Stimulated activated CD4-positive, alpha-beta T cell treated with anti-CD3 and anti-CD28 coated beads, Interleukin-2, amount 100 ng/mL, for 4 hours (primary cell): ENCODE measurements at places on chromosomes 2 and 18.

DNA sequence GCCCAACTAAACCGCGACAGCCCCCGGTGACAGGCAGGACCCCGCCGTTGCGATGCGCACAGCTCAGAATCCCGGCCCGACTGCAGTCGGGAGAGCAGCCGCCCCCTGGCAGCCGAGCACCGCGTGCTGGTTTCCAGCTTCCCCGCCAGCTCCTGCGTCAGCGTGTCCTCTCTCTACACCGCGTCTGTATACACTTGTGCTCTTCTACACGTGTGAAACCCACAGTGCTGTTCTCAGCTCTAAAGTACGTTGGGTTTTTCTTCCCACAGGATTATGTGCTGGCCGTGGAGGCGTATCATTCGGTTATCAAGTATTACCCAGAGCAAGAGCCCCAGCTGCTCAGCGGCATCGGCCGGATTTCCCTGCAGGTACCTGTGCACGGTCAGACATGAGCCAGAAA, 54.0 kb downstream of the ADI1 start:
- DNase-seq: no peak

DNA sequence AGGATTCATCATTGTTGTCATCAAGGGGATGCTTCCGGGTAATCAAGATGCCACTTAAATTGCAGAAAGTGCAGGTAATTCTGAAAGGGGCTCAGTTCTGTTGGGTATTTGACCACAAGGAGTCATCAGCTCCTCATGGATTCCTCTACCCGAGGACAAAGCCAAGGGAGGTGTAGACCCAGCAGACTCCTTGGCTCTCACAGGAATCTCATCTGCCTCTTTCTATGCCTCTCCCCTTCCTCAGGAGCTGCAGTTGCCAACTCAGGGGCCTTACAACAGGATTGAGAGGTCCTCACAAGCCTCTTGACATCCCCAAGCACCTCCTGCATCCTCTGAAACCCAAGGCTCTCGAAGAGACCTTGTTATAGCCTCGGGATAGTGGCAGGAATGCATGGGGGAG, 44.0 kb downstream of the ITGB6 start:
- DNase-seq: no peak

GRCh38 chr2:182191061-182191460, 205.4 kb downstream of the PPP1R1C start:
- DNase-seq: no peak

DNA sequence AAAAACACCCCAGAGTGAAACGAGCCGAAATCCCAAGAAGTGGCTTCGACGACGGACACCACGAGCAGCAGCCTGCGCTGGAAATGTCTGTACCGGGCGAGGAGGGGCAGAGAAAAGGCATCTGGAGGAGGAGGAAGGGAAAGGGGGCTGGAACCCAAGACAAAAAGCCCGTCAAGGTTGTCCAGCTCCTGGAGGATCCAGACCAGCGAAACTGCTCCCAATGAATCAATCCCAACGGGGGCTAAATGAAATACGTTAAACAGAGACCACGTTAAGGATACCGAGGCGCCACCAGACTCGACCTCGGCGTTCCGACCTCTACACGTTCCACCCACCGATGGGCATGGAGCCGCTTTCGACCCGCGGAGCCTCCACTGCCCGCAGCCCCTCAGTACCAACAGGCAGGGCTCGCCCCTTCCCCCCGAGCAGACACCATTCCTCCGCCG, 400 bp downstream of the CCDC88A start:
- DNase-seq: no peak

DNA sequence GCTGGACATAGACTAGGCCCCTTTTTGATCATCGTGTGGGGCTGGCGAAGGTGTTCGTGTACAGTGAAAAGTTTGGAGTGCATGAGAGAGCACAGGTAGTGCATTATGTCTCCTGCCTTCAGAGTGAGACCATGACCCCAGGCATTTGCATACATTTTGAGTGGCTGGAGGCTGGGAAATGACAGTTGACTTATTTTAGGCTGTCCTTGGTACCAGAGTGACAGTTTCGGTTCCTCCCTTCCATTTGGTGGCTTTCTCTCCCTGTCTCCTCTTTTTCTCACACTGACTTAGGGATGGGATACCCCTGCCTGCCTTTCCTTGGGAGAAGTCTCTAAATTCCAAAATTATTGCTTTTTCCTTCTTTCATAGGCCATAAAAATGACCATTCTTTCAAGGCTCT, 20.1 kb downstream of the SERPINB12 start:
- DNase-seq: no peak

- no peak for DNase-seq
Measured at GRCh38 chr2:190860985-190861680, 19.5 kb upstream of the GLS start.

GRCh38 chr2:228658998-228659397, 477.5 kb upstream of the SPHKAP start:
- no peak for DNase-seq

- DNase-seq: no peak
Measured at GRCh38 chr2:178450524-178450773, 526 bp downstream of the PRKRA start.

GRCh38 chr2:185757356-185757755, 18.8 kb downstream of the FSIP2 start:
- DNase-seq: no peak

GRCh38 chr2:127081826-127082633, 24.9 kb downstream of the BIN1 start:
- peak; percentile 33 for DNase-seq

DNA sequence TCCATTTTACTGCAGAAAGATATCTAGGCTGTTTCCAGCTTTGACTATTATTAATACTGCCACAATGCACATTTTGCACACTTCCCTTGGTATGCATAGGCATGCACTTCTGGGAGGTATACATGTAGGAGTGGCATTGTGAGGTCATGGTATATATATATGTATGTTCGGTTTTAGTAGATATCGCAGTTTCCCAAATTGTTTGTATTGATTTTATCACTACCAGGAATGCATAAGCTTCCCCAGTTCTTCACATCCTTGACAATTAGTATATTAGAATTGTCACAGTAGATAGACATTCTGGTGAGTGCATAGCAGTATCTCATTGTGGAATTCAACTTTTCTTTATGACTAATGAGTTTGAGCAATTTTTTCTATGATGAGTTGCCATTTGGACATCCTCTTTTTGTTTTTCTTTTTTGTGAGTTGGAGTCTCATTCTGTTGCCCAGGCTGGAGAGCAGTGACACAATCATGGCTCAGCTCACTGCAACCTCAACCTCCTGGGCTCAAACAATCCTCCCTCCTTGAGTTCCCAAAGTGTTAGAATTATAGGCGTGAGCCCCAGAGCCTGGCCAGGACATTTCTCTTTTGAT, 4.2 kb upstream of the GRB14 start:
- DNase-seq: no peak

- no peak for DNase-seq
Measured at GRCh38 chr2:203730883-203731282, 24.4 kb downstream of the CD28 start.

GRCh38 chr2:28653892-28654662, 97.6 kb upstream of the PPP1CB start:
- no peak for DNase-seq

DNA sequence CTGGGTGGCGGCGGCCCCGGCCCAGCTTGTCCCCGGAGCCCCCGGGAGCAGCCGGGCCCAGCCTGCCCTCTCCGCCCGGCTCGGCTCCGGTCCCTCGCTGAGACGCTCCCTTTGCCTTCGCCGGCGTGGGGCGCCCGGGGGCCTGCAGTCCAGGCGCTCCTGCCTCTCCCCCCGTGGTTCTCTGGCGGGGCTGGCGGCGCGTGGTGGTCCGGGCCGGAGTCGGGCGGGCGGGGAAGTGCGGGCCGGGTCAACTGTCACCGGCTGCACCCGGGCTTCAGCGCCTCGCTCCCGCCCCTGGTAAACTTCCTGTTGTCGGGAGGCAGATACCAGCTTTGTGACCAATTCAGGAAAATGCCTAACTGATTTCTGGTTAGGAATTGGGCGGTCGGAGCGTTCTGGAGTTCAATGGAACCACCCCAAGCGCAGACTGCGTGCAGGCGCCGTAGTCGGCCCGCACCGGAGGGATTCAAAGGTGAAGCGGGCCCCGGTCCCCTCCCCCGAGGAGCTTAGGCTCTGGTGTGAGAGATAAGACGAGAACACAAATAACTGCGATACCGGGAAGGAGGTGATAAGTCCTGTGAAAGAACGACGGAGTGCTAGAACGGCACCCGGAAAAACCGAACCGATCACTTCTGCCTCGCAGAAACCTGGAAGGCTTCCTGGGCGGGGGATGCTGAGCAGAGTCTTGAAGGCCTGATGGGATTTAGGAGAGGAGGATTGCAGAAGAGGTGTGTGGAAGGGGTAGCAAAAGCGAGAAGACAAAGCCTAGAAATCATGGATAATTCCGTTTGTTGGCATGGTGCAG, 891 bp downstream of the CAB39 start:
- peak; percentile 14 for DNase-seq

GRCh38 chr2:6297238-6297637, 568.5 kb downstream of the CMPK2 start:
- DNase-seq: no peak

- DNase-seq: no peak
Measured at GRCh38 chr2:45770811-45771210, 119.3 kb downstream of the PRKCE start.

- no peak for DNase-seq
Measured at GRCh38 chr2:171807831-171808393, 86.1 kb downstream of the SLC25A12 start.

DNA sequence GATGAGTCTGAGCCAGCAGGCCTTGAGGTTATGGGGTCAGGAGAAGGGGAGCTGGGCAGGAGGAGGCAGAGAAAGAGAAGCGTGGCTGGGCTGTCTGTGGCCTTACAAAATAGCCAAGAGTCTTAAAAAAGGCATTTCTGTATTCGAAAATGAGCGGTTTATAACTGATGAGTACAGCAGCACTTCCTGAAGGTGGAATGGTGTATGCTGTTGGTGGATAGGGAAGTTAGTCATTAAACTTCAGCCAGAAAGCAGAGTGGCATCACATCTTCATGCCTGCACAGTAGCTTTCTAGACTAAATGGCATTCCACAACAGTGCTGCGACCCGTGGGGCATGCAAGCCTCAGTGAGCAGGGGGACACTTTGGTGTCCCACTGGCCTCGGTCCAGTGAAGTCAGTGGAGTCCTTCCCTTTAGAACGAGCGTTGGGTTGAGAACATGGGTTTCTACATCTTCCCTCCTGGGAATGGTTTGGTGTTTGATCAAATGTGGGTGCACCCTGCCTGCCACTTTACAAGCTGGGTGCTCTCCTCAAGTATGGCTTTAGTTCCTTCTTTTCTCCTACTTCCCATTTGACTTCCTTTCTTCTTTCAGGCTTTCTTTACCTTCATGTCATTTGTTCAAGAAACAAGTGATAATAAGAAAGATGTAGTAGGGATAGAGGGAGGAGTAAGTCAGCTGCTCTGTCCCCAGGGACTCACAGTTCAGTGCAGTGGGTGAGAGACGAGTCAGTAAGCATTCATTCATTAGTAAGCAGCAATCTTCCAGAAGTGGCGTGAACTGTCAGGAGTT, 96.3 kb downstream of the ARMC9 start:
- DNase-seq: no peak

DNA sequence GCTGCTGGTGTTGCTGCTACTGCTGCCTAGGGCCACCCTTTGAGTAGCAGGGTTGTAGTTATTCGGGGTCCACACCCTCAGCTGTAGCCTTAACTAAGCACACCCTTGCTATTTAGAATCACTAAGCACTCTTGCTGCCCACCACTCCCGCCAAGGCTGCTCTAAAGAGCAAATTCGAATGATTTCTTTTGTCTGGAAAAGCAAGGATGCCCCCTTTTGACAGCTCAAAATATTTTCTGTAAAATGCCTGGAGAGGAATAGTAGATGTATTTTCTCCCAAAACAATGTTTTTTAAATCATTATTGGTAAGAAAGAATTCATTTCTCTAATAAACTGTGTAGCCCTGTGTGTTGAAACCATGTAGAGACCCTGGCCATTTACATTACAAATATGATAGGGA, 80.8 kb upstream of the PAPOLG start:
- DNase-seq: no peak

- no peak for DNase-seq
Measured at GRCh38 chr2:109440499-109441156, 173.1 kb downstream of the SEPTIN10 start.

- no peak for DNase-seq
Measured at GRCh38 chr2:156110890-156111289, 221.6 kb downstream of the NR4A2 start.

DNA sequence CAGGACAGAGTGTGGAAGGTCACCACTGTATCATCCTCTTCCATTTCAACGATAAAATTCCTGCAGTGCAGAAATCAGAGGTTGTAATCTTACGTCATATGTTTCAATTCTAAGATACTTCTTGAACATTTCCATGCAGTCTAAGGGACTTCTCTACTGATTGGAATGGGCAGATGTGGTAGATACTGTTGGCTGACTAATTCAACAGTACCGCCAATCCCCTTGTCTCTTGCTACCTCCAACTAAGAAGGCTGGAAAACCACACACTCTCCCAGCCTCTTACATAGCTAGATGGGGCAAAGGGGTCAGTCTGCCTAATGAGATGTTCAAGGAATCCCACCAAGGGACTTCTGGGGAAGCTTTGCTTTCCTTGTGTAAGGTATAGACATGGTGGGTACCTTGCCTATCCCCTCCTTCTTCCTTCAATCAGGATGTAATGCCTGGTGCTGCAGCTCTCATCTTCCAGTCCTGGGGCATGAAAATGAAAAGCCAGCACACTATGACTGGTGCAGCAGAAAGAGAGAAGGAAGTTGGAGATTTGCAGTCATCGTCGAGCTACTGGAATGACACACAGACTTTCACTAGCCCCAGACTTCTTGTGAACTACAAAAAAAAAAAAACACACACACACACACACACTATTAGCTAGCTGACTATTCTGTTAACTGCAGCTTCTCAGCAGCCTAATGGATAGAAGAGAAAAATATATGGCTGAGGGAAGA, 84.1 kb downstream of the ALPK2 start:
- no peak for DNase-seq

GRCh38 chr2:156903335-156903734, 354.2 kb upstream of the GALNT5 start:
- DNase-seq: no peak

DNA sequence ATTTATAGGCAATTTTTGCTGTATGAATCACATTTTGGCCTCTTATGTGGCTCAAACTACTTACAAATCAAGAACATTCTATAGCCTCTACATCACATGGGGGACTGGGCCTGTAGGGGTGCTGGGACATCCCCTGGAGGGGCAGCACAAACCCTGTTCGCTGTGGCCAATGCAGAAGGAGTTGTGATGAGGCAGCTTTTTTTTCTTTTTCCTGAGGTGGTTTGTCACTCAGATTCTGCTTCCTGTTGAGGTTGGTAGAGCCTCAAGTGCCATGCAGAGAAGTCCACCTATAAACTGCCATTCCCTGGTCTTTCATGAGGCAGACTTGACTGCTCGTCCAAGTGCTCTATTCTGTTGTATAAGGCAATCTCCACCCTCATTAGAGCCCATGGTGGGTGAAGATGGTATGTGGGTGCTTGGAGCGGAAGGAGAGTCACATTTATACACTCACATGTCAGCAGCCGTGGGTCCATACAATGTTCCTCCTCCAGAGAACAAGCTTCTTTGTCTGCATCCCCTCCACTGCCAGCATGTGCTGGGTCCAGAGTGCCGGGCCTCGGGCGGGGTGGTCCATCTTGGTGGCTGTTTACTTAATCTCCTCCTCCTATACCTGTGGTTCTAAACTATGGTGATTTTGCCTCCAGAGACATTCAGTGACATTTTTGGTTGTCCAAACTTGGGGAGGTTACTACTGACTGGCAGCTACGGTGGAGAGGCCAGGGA, 120.3 kb downstream of the ACOXL start:
- DNase-seq: no peak
